ENCODE measurements at places on chromosomes 6 and 20.

DNA sequence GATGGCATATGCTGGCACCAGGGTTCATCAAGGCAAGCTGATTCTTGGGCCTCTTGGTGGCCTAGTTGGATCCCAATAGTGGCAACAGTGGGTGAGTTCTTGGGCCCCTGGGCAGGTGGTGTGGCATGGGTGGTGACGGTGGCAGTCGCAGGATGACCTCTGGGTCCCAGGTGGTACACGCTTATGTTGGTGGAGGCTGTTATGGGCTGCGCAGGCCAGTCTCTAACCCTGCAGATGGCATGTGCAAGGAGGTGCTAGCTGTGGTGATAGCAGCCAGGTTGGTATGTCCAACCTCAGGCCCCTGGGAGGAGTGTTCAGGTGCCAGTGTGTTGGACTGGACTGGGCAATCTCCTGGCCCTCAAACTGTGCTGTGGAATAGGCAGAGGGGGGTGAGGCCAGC, 46.2 kb downstream of the CYB5R4 start:
- no peak for DNase-seq

DNA sequence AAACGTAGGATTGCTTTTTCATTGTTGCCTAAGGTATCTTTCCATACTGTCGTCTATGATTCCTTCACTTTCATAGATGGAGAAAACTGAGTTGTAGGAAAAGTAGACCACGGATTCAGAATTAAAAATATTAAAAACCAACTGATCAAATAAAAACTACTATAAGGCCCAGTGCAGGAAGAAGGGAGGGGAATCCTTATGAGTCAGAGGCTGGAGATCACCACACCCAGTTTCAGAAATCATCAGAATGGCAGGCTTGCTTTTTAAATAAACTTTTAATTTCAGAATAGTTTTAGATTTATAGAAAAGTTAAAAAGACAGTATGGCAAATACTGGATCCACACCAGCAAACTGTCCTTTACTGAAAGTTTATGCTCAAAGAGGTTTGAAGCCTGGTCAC, 32.0 kb upstream of the POPDC3 start:
- DNase-seq = no peak

DNA sequence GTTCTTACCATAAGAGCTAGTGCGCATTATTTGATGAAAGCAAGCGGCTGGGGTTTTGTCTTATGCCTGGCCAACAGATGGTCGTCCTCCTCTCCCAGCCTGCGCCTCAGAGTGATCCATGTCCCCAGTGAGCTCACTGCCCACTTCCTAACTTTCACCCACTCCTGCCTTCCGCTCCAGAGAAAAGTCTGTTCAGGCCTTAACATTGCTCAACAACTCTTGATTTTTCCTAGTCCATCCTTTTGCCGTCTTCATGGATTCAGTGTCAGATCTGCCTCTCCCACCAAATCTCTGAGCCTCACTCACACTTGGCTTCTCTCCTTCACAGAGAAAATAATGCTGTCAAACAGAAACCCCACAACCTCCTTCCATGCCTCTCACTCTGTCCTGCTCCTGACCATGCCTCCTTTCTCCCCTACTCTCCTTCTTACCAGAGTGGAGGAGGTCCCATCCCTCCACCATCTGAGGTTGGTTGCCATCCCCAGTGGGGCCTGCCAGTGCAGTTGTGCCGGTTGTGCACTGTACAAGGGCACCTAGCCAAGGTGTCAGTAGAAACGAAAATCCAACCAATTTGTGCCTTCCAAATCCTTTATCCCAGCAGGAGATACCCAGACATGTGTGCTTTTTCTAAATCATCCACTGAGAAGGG, 58.9 kb upstream of the SRSF6 start:
- no peak for DNase-seq

- DNase-seq = no peak
These were observed 130.8 kb downstream of the JPH2 start for GRCh38 chr20:44056010-44056698.

GRCh38 chr20:38181207-38181801, 16.2 kb upstream of the TGM2 start:
- no peak for DNase-seq

DNA sequence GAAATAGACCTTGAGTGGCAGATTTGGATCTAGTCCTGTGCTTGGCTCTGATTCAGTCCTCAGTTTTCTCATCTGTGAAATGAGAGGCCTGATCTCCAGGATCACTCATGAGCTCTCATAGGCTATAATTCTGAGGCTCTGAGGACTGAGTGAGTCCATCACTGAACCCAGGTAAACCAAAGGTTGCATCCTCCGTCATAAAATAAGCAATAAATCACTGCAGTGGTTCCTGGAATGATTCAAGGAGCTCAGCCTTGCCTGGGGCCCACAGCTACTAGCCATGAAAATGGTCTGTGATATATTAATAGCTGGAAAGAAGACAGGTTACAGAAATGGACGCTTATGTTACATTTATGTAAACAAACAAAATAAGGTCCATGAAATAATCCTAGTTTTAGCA, 124.8 kb downstream of the MAP3K7 start:
- DNase-seq = no peak

- no peak for DNase-seq
These were observed 14.5 kb downstream of the HSPA1B start for GRCh38 chr6:31842053-31842452.

DNA sequence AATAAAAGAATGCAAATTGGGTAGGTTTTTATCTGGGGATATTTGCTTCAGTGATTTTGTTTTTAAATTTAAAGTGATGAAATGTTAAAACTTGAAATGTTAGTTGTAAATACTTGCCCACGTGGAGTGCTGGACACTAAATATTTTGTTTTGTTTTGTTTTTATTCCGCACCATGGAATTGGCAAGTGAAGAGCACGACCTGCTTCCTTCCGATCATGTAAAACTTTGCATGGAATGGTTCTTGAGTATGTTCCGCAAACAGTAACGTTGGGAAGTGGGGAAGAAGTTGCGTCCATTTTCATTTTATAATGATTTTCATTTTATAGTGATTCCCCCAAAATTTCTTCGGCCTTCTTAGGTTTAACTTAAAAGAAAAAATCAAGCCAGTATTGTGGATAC, 765 bp downstream of the IRAK1BP1 start:
- DNase-seq = no peak

GRCh38 chr6:133965817-133966360, 12.9 kb downstream of the TBPL1 start:
- DNase-seq = no peak

GRCh38 chr6:113529196-113529595, 327.9 kb upstream of the MARCKS start:
- DNase-seq = no peak
